ENCODE measurements at places on chromosomes 7 and 10.
A peak's percentile ranks its signal among the peaks of the same experiment; 100 is the strongest.

GRCh38 chr10:92239151-92239599, 51.7 kb downstream of the CPEB3 start:
- H3K36me3 ChIP-seq: peaks cover 17% of the 10 kb centered on the region
- no peak for DNase-seq
- peaks cover 32% of the 10 kb centered on the region for H3K4me1 ChIP-seq
- peaks cover 14% of the 10 kb centered on the region for H3K27me3 ChIP-seq
- no peak overlapping the region for H3K27ac ChIP-seq
- H3K4me3 ChIP-seq: peak overlapping the region; percentile 85

DNA sequence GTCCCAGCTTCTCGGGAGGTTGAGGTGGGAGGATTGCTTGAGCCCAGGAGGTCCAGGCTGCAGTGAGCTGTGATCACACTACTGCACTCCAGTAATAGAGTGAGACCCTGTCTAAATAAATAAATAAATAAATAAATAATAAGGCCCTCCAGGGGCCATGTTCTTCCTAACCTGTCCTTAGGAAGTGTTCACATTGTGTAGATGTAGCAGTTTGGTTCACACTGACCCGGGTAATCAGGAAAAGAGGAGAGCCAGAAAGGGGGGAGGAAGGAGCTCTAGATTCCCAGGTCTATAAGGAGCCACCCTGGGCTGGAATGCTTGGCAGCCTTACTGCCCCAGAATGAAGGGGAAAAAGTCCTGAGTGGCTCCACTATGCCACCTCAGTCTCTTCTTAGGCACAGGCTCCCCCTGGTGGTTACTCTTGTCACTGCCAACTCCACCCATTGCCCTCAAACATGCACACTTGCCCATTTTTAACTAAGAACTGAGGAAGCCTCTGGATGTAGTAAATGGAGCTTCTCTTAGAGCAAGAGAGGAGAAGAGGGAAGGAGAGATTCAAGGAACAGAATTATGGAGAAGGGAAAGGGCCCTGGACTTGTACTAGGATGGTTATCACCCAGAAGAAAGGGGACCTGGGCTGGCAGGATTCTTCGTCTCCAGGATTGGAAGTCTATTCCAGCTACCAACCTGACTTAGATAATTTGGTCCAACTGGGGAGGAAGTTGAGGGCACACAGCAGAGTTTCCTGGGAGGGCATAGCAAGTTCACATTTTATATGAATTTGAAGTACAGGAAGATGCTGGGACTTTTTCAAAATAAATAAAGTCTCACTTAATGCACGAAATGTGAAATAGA, 7.8 kb downstream of the HPS6 start:
- no peak overlapping the region for H3K4me3 ChIP-seq
- no peak overlapping the region for H3K27ac ChIP-seq
- H3K27me3 ChIP-seq: no peaks in the 10 kb centered on the region

- H3K4me3 ChIP-seq: peak overlapping the region; percentile 95
- no peaks in the 10 kb centered on the region for H3K27me3 ChIP-seq
- H3K4me1 ChIP-seq: peaks cover 33% of the 10 kb centered on the region
- H3K36me3 ChIP-seq: no peaks in the 10 kb centered on the region
Measured at GRCh38 chr7:12687718-12688171, 312 bp downstream of the ARL4A start.

DNA sequence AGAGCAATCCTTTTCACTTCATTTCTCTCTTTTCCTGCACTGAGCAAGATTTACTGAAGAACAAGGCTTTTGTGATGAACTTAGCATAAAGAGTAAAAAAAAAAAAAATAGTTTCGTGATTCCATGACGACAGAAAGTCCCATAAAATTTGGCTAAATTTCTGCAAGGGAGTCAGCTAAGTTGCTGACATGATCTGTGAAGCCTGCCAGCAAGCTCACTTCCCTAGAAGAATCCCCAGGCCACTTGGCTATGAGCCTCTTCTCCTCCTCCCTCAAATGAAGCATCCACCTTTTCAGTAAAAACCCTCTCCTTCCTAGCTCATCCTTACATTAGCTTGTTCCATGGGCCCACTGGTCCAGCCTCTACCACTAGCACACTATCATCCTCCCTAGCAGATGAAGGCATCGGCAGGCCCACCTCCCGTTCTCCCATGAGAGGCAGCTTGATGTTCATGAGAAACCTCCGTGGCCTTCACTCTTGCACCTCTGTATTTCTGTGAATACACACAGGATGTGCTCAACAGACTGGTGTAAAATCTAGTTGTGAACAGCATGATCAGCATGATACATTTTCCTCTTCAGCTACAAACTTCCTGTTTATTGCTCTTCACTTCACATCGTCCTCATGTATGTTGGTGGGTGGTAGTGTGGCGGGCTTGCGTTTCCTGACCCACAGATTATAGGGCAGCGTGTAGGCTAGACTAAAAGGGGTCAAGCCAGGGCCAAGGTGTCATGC, 30.9 kb downstream of the GIMAP8 start:
- DNase-seq: peak; percentile 60
- peaks cover 34% of the 10 kb centered on the region for H3K36me3 ChIP-seq
- H3K4me3 ChIP-seq: peak overlapping the region; percentile 88
- peak overlapping the region; percentile 100 for H3K27ac ChIP-seq

GRCh38 chr7:155663937-155664336, 19.5 kb downstream of the RBM33 start:
- H3K36me3 ChIP-seq: peaks cover 24% of the 10 kb centered on the region
- no peak for DNase-seq
- no peak overlapping the region for H3K27ac ChIP-seq
- no peak overlapping the region for H3K4me3 ChIP-seq
- peaks cover 70% of the 10 kb centered on the region for H3K4me1 ChIP-seq
- H3K27me3 ChIP-seq: no peaks in the 10 kb centered on the region

- H3K4me1 ChIP-seq: peaks cover 44% of the 10 kb centered on the region
- H3K27me3 ChIP-seq: peaks cover 2% of the 10 kb centered on the region
- peaks cover 6% of the 10 kb centered on the region for H3K36me3 ChIP-seq
- peak; percentile 65 for DNase-seq
- peak overlapping the region; percentile 49 for H3K4me3 ChIP-seq
Measured at GRCh38 chr10:13347500-13348156, 465 bp downstream of the SEPHS1 start.

DNA sequence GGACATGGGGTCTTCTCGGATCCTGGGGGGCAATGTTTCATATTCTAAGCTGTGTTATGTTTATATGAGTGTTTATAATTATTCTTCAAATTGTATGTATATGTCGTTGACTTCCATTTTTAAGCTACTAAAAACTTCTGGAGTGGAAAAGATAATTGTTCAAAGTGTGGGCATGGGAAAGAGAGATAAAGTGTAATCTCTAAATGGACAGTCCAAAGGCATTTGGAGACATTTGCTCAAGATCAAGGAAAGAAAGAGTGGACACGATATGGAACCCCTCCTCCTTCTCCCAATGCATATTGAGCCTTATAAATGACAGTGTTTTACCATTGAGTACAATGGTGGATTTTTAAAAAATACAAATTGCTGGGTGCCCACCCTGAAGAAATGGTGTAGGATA, 81.1 kb downstream of the SDHAF3 start:
- H3K27ac ChIP-seq: no peak overlapping the region
- no peak for DNase-seq
- no peaks in the 10 kb centered on the region for H3K4me1 ChIP-seq
- H3K27me3 ChIP-seq: peaks cover 11% of the 10 kb centered on the region
- H3K4me3 ChIP-seq: no peak overlapping the region

DNA sequence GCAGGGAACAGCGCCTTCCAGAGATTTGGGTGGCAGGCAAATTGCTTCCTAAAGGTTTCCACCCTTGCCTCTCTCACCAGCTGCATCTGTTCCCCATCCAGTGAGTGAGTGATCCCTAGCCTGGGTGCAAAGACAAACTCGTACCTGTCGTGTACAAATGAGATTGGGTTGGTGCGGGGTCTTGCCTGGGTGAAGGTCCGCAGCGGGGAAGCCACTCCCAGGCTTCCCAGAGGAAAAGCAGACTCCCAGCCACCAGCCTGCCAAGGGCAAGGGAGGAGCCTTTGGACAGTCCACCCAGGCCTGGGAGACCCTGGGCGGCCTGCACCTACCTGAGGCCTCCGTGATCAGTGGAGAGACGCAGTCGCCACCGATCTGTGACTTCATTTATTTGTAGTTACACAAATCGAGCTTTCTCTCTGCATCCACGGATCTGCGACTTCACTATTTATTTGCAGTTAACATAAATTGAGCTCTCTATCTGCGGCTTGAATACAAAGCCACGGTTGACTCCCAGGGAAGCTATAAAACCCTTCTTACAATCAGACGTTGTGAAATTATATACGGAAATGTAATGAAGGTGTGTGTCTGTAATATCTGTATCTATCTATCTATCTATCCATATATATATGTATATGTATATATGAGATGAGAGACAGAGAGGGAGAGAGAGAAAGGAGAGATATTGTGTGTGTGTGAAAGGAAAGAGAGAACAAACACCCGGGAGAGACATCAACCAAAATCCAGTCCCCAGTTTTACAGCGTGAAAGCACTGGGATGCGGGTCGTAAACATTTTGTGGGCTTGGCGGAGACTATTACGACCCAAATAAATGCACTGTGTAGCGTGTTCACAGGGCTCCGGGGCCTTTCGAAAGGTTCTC, 3.0 kb upstream of the HOXA7 start:
- peaks cover 15% of the 10 kb centered on the region for H3K4me1 ChIP-seq
- H3K27ac ChIP-seq: no peak overlapping the region
- no peaks in the 10 kb centered on the region for H3K36me3 ChIP-seq
- H3K4me3 ChIP-seq: peak overlapping the region; percentile 63

DNA sequence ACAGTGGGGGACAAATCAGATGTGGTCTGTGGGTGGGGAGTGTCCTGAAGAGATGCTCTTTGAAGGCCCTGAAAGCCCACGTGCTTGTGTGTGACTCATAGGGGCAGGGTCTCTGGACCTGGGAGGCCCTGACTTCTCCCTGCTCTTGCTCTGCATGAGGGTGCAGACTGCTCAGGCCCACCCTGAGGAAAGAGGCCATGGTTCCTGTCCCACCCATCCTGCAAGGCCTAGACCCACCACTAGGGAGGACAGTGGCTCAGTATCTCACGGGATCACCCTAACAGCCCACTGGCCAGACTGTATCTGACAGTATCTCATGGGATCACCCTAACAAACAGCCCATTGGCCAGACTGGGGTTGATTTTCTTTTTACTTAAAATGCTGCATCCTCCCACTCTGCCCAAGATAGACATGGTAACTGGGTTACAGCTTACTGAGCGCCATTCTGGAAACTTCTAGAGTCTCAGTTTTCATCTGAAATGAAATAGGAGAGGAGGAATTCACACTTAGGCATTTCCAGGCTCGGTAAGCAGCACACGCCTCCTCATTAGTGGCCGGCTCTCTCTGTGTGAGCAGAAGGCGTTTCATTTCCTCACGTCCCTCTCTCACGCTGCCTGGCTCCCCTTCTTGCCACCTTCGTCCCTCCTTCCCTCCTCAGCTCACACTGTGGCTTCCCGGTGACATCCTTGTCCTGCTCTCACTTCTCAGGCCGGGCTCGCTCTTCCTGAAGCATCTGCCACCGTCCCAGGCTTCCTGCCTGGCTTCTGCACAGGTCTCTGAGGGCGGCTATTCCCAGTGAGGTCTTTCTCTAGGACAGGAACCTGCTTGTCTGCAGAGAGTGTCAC, 242.6 kb downstream of the GLRX3 start:
- H3K27ac ChIP-seq: no peak overlapping the region
- H3K36me3 ChIP-seq: no peaks in the 10 kb centered on the region
- H3K27me3 ChIP-seq: no peaks in the 10 kb centered on the region
- no peak for DNase-seq
- H3K4me3 ChIP-seq: no peak overlapping the region

GRCh38 chr7:114086537-114086913, 167.7 kb upstream of the PPP1R3A start:
- peak overlapping the region; percentile 68 for H3K27ac ChIP-seq
- peaks cover 74% of the 10 kb centered on the region for H3K27me3 ChIP-seq
- peaks cover 39% of the 10 kb centered on the region for H3K4me1 ChIP-seq
- peak overlapping the region; percentile 80 for H3K4me3 ChIP-seq
- no peak for DNase-seq

DNA sequence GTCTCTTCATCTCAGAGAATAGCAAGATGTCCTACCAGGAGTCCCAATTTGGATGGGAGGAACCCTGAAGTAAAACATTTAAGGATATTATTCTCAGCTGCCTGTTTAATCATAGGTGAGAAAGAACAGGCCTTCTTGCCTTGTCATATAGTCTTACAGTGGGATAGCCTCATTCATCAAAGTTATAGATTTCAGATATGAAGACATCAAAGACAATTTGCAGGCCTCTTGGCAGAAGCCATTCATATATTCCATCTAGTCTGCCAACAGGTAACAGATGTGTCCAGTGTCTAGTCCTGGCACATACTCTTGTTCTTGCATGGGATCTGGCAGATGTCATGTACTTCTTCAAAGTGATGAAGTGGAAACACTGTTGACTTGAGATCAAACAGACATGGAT, 601.3 kb upstream of the GHITM start:
- no peaks in the 10 kb centered on the region for H3K4me1 ChIP-seq
- no peak overlapping the region for H3K4me3 ChIP-seq
- DNase-seq: no peak
- no peaks in the 10 kb centered on the region for H3K27me3 ChIP-seq
- H3K36me3 ChIP-seq: no peaks in the 10 kb centered on the region

DNA sequence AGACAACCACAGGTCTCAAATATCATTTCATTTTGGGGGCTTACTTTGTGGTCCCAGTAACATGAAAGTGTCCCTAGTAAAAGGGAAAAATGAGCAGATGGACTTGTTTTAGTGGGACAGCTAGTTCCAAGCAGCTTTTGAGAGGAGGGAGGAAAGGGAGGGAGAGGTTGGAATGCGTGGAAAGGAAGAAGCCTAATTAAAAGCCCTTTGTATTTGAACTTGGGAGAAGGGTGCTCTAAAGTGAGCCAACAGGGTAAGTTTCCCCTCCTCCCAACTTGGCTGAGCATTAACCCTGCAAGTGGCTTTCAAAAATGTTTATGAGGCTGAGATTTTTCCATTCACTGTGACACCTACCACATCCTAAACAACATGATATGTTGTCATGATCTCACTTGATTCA, 38.8 kb upstream of the LYZL1 start:
- no peaks in the 10 kb centered on the region for H3K36me3 ChIP-seq
- H3K4me1 ChIP-seq: no peaks in the 10 kb centered on the region
- H3K27ac ChIP-seq: no peak overlapping the region

- H3K27me3 ChIP-seq: no peaks in the 10 kb centered on the region
- H3K4me1 ChIP-seq: no peaks in the 10 kb centered on the region
- no peak overlapping the region for H3K4me3 ChIP-seq
- no peak overlapping the region for H3K27ac ChIP-seq
- DNase-seq: no peak
Measured at GRCh38 chr10:20013991-20014750, 197.9 kb downstream of the PLXDC2 start.

- H3K36me3 ChIP-seq: no peaks in the 10 kb centered on the region
- H3K27me3 ChIP-seq: peaks cover 2% of the 10 kb centered on the region
- no peak overlapping the region for H3K27ac ChIP-seq
Measured at GRCh38 chr7:156100086-156100485, 287.8 kb upstream of the SHH start.

DNA sequence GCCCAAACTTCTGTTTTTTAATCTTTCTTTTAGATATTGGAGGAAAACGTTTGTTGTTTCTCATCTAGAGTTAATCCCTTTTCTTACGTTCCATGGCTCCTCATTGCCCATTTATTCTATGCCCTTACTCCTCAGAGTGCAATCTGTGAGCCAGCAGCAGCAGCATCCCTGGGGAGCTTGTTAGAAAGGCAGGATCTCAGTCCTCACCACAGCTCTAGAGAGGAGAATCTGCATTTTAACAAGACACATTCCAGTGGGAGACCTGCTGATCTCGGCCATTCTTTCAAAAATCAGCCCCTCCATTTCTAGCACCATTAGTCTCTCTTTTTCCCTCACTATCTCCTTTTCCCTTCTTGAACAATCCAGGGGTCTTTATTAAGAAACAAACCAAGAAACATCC, 84.4 kb upstream of the NOBOX start:
- no peak overlapping the region for H3K27ac ChIP-seq
- H3K4me3 ChIP-seq: no peak overlapping the region
- H3K27me3 ChIP-seq: no peaks in the 10 kb centered on the region
- no peak for DNase-seq
